Stimulated activated CD8-positive, alpha-beta memory T cell treated with anti-CD3 and anti-CD28 coated beads, Interleukin-4, amount 100 ng/mL, for 1 hour (primary cell): ENCODE measurements at places on chromosomes 13 and 19.

- DNase-seq, result no peak
Observed at GRCh38 chr19:2039959-2040646, 10.9 kb downstream of the MKNK2 start.

DNA sequence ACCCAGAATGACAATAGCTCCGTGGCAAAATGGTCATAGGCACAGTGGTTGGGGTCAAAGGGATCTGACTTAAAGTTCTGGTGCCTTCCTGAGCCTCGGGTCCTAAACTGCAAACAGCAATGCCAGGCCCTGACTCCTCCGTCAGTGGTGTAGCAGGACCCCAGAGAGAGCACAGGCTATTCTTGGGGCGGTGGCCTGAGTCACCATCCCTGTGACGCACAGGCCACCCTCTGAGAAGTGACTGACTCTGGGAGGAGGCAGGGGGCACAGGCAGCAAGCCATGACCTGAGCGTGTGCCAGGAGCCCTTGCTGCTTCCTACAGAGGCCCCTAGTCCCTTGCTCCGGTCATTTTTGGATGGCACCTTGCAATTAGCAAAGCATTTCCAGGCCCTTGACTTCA lies 18.7 kb downstream of the PLVAP start:
- no peak for DNase-seq

- DNase-seq, result no peak
Observed at GRCh38 chr19:48755084-48755641, at the start of gene FGF21. TSS of gene FGF21 (plus strand) at chr19:48755524. CDS start at chr19:48756237, 713 bp downstream.

DNA sequence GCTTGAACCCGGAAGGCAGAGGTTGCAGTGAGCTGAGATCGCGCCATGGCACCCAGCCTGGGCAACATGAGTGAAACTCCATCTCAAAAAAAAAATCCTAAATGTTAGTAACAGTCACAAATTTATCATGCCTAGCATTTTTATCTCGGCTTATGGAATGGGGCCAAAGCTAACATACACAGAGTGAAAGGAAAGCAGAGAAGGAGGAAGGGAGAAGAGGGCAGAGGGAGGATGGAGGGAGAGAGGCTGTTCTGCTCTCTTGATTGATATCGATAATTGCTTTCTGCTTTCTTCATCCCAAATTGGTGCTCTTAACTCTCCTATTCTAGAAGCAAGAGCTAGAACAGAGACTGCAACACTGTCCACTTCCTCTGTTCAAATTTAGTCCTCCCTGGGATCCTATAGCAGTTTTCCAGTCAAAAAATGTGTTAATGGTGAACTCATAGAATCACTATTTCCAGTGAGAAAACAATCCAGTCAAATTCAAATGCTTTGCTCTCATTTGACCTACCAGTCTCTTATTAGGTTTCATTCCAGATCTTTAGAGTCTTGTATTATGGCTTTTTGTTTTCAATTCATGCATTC lies 15.8 kb upstream of the TUBGCP3 start:
- DNase-seq, result no peak

- no peak for DNase-seq
Observed at GRCh38 chr13:25625414-25625813, 253.6 kb downstream of the ATP8A2 start.

DNA sequence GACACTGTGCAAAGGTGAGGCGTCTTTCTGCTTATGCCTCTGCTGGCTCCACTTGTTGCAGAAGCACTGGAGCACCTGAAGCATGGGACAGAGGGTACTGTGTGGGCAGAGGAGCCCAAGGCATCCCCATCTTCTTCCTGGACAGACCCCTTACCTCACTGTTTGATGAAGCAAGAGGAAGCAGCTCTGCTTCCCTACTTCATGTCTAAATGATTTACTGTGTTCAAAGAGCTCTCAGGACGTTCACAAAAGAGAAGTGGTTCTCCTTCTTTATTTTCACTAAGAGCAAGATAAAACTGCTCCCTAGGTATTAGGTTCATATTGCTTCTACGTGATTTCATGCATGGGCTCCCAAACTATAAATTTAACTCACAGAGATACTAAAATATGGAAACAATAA lies 1635.4 kb upstream of the SLC10A2 start:
- no peak for DNase-seq

DNA sequence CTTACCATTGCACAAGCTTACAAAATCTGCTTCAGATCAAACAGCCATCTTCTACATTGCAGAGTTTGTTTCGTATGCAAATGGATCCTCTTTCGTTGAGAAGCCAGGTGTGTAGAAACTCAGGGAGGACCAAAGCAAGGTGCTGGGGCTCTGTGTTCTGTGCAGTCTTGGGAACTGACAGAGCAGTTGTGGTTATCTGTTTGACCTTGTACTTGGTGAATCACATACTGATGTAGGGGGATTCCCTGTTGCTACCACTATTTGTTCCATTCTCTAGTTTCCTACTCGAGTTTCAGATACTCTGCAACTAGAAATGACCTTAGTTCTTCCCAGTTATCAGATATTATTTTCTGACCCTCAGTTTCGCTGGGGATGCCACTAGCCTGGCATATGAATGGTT lies 95.2 kb upstream of the CLDN10 start:
- DNase-seq, result no peak

- DNase-seq, result no peak
Observed at GRCh38 chr13:54606944-54607343, 1578.3 kb downstream of the OLFM4 start.

GRCh38 chr13:101880581-101880980 lies 428.1 kb downstream of the ITGBL1 start:
- no peak for DNase-seq

GRCh38 chr19:38908911-38909310 lies 3.1 kb downstream of the CCER2 start:
- DNase-seq, result no peak

GRCh38 chr13:81388400-81388799 lies 1047.5 kb upstream of the SPRY2 start:
- no peak for DNase-seq

DNA sequence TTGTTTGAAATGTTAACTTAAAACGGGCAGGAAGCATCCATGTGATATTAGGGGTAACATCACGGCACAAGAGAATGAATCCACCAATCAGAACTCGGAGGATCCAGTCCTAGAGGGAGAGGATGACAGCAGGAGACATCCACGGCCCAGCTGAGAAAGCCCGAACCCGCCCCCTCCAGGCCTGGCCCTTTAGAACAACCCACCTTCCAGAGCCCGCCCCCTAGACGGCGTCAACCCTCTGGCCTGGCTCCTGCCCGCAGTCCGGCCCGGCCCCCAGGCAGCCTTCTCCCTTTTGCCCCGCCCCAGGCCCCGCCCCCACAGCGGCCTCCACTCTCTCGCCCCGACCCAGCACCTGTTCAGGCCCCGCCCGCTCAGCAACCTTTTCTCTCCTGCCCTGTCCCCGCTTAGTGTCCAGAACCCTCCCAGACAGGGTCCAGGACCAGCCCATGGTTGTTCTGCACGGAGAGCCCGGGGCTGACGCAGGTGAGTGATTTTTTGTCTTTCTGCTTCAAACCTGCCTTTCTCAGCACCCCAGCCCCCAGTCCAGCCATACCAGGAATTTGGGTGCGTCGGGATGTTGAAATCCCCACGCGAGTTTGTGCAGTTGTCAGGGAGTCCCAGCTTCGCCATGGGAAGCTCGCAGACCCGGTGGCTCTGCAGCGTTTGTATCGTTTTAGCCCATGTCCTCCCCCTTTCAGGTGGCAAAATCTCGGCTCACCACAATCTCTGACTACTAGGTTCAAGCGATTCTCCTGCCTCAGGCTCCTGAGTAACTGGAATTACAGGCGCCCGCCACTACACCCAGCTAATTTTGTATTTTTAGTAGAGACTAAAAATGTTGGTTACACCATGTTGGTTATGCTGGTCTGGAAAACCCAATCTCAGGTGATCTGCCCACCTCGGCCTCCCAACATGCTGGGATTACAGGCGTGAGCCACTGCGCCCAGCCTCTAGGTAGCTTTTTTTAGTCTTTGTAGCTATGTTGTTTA lies 16.1 kb downstream of the ZNF816 start:
- DNase-seq, result no peak

GRCh38 chr19:30695171-30695875 lies 323.1 kb downstream of the ZNF536 start:
- no peak for DNase-seq

- no peak for DNase-seq
Observed at GRCh38 chr13:43698758-43699157, 88.0 kb downstream of the ENOX1 start.

DNA sequence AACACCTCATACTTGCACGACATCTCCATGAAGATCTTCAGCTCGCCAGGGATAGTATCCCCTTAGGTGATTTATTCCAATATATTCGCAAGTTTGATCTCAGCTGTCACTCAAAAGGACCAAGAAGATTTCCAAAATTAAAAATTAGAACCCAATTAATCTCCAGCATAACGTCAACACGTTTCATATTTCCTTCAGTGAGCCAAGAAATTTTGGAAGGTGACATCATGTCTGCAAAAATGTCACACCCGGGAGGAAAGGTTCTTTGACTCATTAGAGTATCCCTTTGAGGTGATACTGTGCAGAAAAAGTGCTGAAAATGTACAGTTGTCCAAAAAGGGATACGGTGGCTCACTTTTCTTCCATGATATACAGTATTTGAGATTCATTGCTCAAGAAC lies 569.6 kb downstream of the EFNB2 start:
- no peak for DNase-seq

DNA sequence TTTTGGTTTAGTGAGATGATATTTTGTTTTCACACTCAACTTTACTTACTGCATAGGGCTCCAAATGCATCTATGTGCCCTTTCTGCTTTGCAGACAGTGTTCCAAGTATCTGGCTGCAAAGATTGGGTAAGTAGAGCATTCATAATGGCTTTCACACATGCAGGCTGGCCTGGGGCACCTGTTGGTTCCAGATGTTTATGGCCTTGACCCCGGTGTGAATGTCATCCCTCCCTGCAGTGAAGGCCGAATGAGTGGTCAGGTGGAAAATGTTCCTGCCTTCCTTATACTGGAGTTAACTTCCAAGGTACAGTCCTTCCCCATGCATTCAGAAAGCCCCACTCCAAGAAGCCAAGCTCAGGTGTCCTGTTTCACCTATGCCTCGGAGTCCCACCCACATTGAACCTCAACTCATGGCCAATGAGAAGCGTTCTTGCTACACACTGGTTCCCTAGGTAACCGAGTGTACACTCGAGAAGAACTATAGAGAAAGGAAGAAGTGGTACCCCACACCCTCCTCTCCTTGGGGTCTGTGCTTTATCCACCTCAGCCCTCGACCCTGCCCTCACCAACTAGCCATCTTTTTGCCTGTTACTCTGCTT lies 23.0 kb upstream of the ZNF536 start:
- no peak for DNase-seq

- DNase-seq, result no peak
Observed at GRCh38 chr13:110390567-110390966, 83.5 kb downstream of the COL4A2 start.

DNA sequence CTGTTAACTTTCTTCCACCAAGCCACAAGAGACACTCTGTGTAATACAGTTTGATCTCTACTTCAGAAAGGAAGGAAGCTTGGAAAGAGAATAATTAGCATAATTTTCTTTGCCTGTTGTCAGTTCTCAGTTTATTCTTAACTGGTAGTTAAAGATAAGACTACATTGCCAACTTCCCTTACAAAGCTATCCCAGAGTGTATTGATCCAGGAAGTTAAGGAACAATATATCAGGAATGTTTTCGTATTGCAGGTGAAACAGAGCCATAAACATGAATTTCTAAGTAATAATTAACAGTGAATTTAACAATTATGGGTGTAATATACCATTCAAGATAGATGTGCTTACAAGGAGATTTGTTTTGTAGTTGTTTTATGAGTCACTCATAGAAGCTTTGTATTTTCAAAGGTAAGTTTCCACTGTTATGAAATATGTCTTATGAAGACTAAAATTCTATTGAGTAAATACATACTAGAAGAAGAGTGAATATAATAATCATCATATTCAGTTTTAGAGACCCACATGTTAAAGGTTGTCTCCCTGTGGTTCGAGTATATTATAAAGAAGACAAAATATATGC lies 88.4 kb upstream of the KLF5 start:
- no peak for DNase-seq

DNA sequence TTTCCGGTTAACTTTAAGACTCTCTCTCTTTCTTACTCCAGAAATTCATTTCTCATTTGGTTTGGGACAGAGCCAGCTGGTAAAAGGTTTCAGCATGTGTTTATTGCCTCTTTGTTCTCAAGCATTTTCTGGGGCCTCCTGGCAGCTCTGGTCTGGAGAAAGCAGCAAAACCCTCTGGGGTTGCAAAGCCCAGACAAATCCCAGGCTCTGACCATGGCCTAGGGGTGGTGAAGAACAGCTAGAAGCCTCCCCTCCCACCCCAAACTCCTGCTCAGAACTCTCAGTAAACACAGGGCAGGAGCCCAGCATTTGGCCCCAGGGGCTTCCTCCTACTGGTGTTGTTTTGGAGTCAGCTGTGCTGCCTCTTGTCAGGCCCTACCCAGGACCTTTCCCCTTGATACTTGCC lies 124.2 kb upstream of the SERP2 start:
- no peak for DNase-seq

DNA sequence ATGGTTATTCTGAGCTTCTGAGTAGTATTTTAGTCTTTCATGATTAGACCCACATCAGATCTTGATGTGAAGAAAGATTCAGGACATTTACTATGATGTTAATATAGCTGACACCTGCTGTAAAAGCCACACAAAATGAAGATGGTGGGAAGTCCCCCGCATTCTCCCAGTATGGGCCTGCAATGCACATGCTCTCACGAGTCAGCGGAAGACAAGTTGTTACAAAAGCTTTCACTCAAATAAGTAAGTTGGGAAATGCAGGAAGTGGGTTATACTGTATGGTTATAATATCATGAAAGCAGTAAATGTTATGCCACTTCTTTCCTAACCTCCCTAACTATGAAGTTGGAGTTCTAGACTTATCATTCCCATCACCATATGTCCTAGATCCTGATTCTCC lies 171.9 kb downstream of the KLF5 start:
- DNase-seq, result no peak

GRCh38 chr19:35031072-35031881 lies 1.0 kb downstream of the SCN1B start:
- DNase-seq, result no peak

- DNase-seq, result no peak
Observed at GRCh38 chr13:74098077-74098476, 36.1 kb downstream of the KLF12 start.

GRCh38 chr13:111856571-111856970 lies 210.4 kb upstream of the SOX1 start:
- DNase-seq, result no peak

- no peak for DNase-seq
Observed at GRCh38 chr13:48068036-48068435, 26.9 kb downstream of the MED4 start.

GRCh38 chr13:77422724-77423123 lies 95.8 kb upstream of the MYCBP2 start:
- no peak for DNase-seq

DNA sequence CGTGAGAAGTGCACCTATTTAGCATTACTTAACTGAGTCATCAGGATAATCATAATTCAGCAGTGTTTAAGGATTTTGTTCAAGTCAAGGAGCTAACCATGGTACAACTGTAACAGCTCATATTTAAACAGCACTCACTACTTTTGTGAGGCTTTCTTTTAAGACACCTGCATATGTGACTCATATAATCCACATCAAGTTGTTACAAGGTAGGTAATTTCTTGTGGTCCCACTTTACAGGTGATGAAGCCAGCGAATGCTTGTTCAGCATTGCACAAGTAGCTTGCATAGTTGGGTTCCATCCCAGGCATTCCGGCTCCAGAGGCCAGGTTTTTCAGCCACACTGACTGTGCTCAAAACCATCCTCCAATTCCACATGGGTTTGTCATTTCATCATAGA lies 569.2 kb downstream of the MYO16 start:
- DNase-seq, result no peak

- no peak for DNase-seq
Observed at GRCh38 chr13:65613004-65613403, 1617.1 kb downstream of the PCDH9 start.
